ENCODE measurements at places on chromosomes 7 and 10. TPM values are rescaled to one million over a fixed set of nuclear protein-coding genes. Genes with fewer than 3 reads are reported as not detected.

GRCh38 chr7:76507723-76508406 is 2.5 kb upstream of the UPK3B start:
- no peaks in the 10 kb centered on the region for H3K27me3 ChIP-seq
- H3K36me3 ChIP-seq, result peaks cover 5% of the 10 kb centered on the region
- H3K4me1 ChIP-seq, result peaks cover under 1% of the 10 kb centered on the region
- peak; percentile 56 for DNase-seq
- H3K27ac ChIP-seq, result peak overlapping the region; percentile 34

- no peak overlapping the region for H3K27ac ChIP-seq
- H3K4me3 ChIP-seq, result no peak overlapping the region
- no peaks in the 10 kb centered on the region for H3K27me3 ChIP-seq
- no peaks in the 10 kb centered on the region for H3K36me3 ChIP-seq
- DNase-seq, result no peak
- peaks cover 5% of the 10 kb centered on the region for H3K4me1 ChIP-seq
These were observed 1.5 kb upstream of the MET start for GRCh38 chr7:116670409-116671015.

DNA sequence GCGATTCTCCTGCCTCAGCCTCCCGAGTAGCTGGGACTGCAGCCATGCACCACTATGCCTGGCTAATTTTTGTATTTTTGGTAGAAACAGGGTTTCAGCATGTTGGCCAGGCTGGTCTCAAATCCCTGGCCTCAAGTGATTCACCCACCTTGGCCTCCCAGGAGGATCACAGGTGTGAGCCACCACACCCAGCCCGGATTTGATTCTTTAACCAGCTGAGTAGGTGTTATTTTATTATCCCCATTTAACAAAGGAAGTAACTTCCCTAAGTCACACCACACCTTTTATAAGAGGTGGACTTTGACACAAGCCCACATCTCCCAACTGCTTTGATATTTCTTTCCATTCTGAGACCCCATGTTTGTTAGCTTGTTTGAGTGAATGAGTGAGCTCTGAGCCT is 25.0 kb downstream of the SLC25A28 start:
- no peak for DNase-seq
- H3K36me3 ChIP-seq, result no peaks in the 10 kb centered on the region
- no peak overlapping the region for H3K27ac ChIP-seq
- H3K4me3 ChIP-seq, result no peak overlapping the region
- no peaks in the 10 kb centered on the region for H3K4me1 ChIP-seq

DNA sequence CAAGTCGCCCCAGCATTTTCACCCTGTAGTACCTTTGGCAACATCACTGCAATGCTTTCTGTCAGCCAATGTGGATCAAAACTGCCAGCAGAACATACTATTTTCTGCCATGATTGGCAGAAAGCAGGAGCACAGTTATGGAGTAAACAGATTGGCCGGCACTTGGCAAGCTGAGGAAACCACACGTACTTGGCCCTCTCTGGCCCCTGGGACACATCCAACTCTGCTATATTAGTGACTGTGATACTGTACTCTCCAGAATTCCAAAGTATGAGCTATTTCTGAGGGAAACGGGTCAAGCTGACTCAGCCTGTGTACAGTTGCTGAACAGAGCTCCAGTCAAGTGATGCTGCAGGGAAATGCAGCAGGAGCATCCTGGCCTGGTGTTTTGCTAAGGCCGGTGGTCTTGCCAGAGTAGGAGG is 39.8 kb upstream of the LANCL2 start:
- no peaks in the 10 kb centered on the region for H3K36me3 ChIP-seq
- no peak overlapping the region for H3K4me3 ChIP-seq
- H3K4me1 ChIP-seq, result no peaks in the 10 kb centered on the region
- no peaks in the 10 kb centered on the region for H3K27me3 ChIP-seq
- no peak overlapping the region for H3K27ac ChIP-seq

Gene CYP3A7
- 0.09 TPM for polyA plus RNA-seq

- H3K27ac ChIP-seq, result no peak overlapping the region
- no peak overlapping the region for H3K4me3 ChIP-seq
- no peaks in the 10 kb centered on the region for H3K36me3 ChIP-seq
- H3K4me1 ChIP-seq, result no peaks in the 10 kb centered on the region
- peaks cover 3% of the 10 kb centered on the region for H3K27me3 ChIP-seq
- no peak for DNase-seq
These were observed 93.6 kb upstream of the INSIG1 start for GRCh38 chr7:155203882-155204691.

Gene DOCK4
- polyA plus RNA-seq, result 6.2 TPM

GRCh38 chr10:52864201-52865106 is 91.9 kb upstream of the MBL2 start:
- no peak overlapping the region for H3K27ac ChIP-seq
- no peaks in the 10 kb centered on the region for H3K4me1 ChIP-seq
- H3K36me3 ChIP-seq, result no peaks in the 10 kb centered on the region
- H3K4me3 ChIP-seq, result no peak overlapping the region
- peak; percentile 16 for DNase-seq

- DNase-seq, result no peak
- no peaks in the 10 kb centered on the region for H3K36me3 ChIP-seq
- peaks cover 16% of the 10 kb centered on the region for H3K4me1 ChIP-seq
- peak overlapping the region; percentile 57 for H3K27ac ChIP-seq
These were observed 495 bp upstream of the SDHAF3 start for GRCh38 chr7:97117035-97117371.

Gene AKR1C8
- not detected for polyA plus RNA-seq

DNA sequence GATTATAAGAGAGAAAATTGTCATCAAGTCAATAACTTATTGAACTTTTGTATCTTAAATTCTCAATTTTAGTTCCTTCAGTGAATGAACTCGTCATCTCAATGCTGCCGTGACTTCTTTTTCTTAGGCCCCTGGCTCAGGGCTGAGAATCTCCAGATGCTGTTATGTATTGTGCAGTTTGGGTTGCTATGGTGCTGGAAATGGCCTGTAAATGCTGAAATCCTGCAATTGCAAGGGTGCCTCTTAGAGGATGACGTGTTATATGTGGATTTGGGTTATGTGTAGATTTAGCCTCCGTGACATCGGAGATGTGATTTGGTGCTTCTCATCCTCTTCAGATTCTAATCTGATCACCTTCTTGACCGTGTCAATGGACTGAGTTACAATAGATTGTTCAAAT is 55.7 kb upstream of the ZRANB1 start:
- no peak for DNase-seq
- H3K27ac ChIP-seq, result no peak overlapping the region
- H3K36me3 ChIP-seq, result no peaks in the 10 kb centered on the region
- no peaks in the 10 kb centered on the region for H3K4me1 ChIP-seq

DNA sequence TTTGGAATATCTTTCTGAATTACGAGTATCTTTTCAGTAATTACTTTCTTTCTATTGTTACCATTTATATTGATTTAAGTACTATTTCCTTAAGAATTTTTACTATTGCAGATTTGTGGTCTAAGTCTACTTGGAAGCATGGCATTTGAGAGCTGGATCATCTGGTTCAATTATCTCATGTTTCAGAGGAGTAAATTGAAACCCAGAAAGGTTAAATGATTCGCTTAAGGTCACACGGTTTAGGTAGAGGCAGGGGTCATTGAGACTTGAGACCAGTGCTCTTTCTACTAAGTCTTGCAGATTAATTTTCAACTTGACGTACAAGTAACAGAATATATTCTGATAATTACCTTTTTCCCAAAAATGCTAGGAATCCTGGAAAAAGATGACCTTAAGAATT is 109.2 kb upstream of the GLCCI1 start:
- no peaks in the 10 kb centered on the region for H3K27me3 ChIP-seq
- H3K4me1 ChIP-seq, result no peaks in the 10 kb centered on the region
- DNase-seq, result no peak

- H3K27ac ChIP-seq, result no peak overlapping the region
- no peak for DNase-seq
- H3K36me3 ChIP-seq, result no peaks in the 10 kb centered on the region
- no peaks in the 10 kb centered on the region for H3K4me1 ChIP-seq
These were observed 433.6 kb downstream of the ACTR3B start for GRCh38 chr7:153193144-153193595.

GRCh38 chr7:129609666-129610065 is 1.9 kb upstream of the NRF1 start:
- no peak overlapping the region for H3K4me3 ChIP-seq
- no peaks in the 10 kb centered on the region for H3K27me3 ChIP-seq
- no peak for DNase-seq
- no peaks in the 10 kb centered on the region for H3K36me3 ChIP-seq
- no peak overlapping the region for H3K27ac ChIP-seq
- H3K4me1 ChIP-seq, result peaks cover 4% of the 10 kb centered on the region

- DNase-seq, result no peak
- H3K4me1 ChIP-seq, result no peaks in the 10 kb centered on the region
- no peaks in the 10 kb centered on the region for H3K27me3 ChIP-seq
- H3K4me3 ChIP-seq, result no peak overlapping the region
- no peak overlapping the region for H3K27ac ChIP-seq
These were observed 269.1 kb downstream of the GATA3 start for GRCh38 chr10:8323428-8324054.

Gene ANKRD30A
- not detected for polyA plus RNA-seq

DNA sequence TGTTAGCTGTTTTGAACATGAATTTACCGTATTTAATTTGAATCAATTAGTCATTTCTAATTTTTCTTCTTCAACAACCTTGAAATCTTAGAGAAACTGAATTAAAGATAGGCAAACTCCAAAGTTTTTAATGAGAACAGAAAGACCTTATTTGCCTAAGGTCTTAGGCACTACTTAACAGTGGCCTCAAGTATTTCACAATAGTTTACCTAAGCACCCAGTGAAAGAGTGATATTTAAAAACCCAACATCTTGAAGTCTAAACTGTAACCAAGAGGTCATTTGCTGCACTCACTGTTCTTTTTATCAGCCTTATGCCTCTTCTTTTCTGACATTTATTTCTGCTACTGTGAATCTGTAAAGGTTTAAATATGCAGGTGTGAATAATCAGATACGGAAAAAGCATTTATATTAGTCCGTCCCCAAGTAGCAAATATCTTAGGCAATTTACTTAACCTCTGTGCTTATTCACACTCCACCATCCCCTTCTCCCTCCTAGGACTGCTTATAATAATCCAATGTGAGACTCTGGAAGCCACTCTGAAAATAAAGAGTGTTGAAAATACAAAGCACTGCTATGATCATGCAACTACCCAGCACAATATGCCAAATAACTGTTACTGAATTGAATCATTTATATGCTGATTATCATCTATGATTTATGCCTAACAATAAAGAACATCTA is 105.7 kb downstream of the ELAPOR2 start:
- no peak overlapping the region for H3K27ac ChIP-seq
- DNase-seq, result no peak
- H3K4me1 ChIP-seq, result peaks cover 4% of the 10 kb centered on the region
- H3K27me3 ChIP-seq, result no peaks in the 10 kb centered on the region
- H3K4me3 ChIP-seq, result no peak overlapping the region

- no peak overlapping the region for H3K27ac ChIP-seq
- H3K4me1 ChIP-seq, result no peaks in the 10 kb centered on the region
- H3K36me3 ChIP-seq, result no peaks in the 10 kb centered on the region
- H3K27me3 ChIP-seq, result no peaks in the 10 kb centered on the region
- DNase-seq, result no peak
These were observed 516.5 kb downstream of the AUTS2 start for GRCh38 chr7:70114806-70115205.
